Brain pericyte (primary cell): ENCODE measurements at places on chromosomes 7 and 10.

DNA sequence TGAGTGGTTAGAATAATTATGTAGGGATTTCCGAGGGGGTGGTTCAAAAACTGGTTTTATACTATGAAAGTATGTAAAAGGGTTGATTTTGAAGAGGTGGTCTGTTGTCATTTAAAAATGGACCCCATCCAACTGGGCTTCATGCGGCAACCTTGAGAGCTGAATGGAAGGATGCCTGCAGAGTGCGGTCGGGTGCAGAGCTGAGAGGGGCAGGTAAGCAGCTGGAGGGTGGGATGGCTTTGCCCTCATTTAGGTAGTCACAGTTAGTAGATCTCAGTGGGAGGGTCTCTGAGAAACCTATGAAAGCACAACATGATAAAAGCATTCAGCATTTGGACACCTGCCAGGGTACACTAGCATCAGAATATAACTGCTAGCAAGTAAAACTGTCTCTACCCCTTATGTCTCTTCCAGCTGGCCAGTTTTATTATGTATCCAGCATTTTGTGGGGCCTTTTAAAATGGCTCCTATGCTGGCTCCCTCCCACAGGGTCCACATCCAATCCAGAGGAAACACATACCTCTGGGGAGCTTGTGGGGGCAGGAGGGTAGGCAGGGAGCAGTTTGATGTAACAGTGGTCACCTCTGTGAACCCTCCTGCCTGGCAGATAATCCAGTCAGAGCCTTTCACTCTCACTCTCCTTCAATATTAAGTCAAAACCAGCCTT, 75.9 kb upstream of the MAGI2 start:
- DNase-seq: no peak

DNA sequence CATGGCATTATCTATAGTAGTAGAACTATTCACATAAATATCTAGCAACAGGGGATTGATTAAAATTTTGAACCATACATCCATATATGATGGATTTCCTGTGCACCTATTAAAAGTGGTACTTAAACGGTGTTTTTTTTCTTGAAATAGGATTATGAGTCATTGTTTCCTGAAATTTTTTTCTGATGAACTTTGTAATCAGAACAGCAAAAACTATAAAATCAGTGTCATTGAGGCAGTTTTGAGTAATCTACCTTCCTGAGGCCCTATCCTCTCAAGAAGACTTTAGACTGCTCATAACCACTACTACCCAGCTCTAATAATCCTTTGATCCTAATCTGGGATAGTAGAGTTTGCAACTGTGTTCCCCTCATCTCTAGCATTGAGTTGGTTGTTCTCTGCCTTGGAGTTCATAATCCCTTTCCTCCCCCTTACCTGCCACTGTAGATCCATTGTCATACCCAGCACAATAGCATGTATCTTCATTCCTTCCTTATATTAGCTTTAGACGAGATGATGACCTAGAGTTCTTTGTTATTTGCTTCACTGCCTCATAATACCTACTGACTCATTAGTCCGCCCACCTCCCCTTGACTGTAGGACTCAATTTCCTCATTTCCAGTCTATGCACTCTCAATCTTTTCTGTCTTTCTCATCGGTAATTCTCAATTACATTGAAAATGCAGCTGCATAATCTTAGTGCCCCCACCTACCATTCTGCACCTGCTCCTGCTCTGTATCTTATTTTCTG, 133.4 kb downstream of the LRRC4 start:
- DNase-seq: no peak

GRCh38 chr7:140230861-140231770, 54.3 kb upstream of the KDM7A start:
- no peak for DNase-seq

DNA sequence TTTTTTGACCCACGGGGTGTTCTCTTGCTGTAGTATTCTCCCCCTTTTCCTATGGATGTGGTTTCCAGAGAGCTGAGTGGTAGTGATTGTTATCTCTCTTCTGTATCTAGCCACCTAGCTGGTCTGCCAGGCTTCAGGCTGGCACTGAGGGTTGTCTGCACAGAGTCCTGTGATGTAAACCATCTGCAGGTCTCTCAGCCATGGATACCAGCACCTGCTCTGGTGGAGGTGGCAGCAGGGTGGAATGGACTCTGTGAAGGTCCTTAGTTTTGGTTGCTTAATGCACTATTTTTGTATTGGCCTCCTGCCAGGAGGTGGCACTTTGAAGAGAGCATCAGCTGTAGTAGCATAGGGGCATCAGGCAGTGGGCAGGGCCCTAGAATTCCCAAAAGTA, 851 bp downstream of the HYAL4 start:
- no peak for DNase-seq

DNA sequence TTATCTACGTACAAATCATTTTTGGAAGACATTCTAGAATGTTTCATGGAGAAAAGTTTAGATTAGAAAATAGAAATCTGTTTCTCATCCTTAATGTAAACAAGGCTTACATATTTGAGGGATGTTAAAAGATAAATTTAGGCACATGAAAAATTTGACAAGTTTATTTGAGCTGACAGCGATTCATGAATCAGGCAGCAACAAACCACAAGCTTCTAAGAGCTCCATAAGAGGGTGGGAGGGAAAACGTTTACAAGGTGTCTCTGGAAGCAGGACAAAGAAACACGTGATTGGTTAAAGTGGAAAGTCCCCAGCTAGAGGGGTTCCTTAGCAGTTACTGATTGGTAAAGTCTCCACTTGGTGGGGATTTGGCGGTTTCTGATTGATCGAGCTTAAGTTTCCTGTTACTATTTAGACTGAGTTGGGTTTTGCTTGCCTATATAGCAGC, 228.9 kb upstream of the PITRM1 start:
- no peak for DNase-seq

- DNase-seq: no peak
These were observed 31.3 kb downstream of the THNSL1 start for GRCh38 chr10:25047591-25048301.

- DNase-seq: no peak
These were observed 20.5 kb upstream of the GPR26 start for GRCh38 chr10:123645615-123646014.

DNA sequence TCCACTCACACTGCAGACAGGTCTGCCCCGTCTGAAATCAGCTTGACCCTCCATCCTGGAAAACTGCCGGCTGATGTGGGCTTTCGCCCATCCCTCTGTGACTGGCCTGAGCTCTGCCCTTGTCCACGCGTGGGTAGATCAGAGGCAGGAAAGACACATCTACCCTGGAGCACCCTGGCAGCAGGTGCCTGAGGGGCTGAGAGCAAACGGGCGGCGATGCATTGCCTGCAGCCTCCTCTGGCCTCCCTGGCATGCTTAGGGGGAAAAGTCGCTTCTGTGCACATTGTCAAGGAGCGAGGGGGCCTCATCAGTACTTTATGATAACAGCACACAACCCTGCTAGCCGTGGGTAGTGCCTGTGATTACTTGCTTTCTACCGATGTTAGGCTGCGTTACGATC, 109.4 kb downstream of the ADARB2 start:
- DNase-seq: no peak

- no peak for DNase-seq
These were observed 13.1 kb downstream of the UBE3C start for GRCh38 chr7:157151626-157152339.

DNA sequence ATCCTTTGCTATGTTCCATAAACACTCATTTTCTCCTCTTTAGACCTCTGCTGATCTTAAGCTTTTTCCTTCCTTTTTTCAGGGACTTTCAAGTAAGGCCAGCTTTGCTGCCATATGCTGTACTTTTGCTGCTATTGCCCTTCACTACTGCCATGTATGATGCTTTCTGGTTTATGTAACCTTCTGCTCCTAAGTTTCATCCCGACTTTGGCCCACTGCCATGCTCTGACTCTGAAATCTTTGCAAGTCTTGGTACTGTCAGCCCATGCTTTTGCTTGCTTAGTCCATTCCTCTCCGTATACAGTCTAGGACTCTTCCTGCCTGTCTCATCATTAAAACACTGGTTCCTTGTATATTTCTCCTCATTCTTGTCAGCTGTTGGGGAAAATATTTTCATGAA, 152.4 kb downstream of the RNF133 start:
- DNase-seq: no peak

DNA sequence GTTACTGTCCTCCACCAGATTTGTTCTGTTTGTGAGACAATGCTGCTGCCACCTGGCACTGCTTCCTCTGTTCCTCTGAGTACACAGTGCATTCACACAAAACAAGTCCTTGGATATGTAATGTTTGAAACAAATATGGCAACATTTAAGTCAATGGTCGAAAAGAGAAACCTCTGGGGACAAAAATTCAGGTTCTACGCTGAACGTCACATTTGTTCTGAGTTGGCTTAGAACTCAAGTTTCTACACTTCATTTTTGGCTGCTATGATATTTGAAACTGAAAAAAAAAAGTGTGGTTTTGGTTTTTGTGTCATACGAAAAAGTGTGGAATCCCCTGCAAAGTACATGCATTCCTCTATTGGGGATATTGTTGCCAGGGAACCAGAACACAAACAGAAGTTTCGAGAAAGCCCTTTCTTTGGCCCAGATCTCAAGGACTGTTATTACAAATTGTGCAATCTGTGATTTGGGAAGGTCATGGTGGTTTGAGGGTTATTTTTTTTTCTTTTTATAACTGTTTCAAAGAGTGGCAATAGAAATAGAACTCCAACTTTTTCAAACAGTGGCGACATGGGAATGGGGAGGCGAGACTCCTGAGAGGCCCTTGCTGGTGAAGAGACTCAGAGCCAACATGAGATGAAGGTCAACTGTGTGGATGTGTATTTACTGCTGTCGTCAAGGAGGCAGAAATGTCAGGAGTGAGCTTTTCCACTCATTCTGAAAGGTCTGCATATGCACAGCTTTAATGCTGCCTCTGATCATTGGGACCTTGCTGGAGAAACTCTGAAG, 127.5 kb downstream of the CUBN start:
- DNase-seq: no peak

DNA sequence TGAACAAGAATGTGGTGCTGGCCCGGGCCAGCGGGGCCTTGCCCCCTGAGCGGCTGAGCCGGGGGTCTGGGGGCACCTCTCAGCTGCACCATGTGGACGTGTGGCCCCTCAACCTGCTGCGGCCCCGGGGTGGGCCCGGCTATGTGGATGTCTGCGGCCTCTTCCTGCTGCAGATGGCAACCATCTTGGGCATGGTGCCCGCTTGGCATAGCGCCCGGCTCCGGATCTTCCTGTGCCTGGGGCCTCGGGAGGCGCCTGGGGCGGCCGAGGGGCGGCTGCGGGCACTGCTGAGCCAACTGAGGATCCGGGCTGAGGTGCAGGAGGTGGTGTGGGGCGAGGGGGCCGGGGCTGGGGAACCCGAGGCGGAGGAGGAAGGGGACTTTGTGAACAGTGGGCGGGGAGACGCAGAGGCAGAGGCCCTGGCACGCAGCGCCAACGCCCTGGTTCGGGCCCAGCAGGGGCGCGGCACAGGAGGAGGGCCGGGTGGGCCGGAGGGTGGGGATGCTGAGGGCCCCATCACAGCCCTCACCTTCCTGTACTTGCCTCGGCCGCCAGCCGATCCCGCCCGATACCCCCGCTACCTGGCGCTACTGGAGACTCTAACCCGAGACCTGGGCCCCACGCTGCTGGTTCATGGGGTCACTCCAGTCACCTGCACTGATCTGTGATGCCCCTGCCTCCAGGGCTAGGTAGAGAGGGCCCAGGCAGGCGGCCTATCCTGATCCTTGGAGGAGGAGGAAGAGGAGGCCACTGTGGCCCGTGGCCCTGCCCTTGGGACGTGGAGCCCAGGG, 1.1 kb upstream of the TRIP6 start:
- DNase-seq: no peak

DNA sequence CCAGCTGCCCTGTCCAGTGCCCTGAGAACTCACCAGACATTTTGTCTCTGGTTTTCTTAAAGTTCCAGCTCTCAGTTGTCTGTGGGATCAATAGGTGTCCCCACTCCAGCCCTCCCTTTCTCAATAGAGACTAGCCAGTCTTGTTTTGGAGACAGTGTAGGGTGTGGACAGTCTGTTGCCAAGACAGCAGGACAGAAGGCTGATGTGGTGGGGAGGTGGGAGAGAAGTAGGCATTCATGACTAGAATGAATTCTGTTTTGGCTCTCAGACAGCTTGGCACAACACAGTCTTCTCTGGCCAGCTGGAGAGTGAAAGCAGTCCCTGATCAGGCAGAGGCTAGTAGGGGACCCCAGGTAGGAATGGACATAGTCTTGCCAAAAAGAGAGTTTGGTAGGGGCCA, 467.0 kb upstream of the PODXL start:
- DNase-seq: no peak

DNA sequence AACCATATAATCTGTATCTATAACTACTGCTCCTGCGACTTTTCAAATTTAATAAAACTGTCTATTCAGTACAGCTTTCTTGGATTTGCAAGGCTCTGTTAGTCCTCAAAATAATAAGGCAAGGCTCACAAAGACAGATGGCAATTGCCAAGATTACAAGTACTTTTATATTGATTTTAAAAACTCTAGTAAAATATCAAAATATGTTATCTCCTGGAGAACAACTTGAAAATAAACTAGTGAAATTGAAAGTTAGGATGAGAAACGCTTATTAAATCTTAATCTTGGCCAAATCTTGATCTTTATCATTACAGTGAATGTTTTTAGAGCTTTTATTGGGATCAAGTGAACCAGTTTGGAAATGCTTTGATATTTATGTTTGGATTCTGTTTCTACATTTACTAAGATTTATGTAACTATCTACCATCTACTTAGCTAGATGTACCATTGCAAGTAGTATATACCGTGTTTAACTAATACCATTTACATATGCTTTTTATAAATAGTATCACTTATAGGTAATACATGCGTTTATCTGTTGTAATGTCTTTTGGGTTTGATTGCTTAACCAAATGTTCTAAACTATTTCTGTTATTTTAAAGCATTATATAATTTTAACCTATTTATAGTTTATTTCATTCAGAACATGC, 70.0 kb downstream of the CABCOCO1 start:
- no peak for DNase-seq

DNA sequence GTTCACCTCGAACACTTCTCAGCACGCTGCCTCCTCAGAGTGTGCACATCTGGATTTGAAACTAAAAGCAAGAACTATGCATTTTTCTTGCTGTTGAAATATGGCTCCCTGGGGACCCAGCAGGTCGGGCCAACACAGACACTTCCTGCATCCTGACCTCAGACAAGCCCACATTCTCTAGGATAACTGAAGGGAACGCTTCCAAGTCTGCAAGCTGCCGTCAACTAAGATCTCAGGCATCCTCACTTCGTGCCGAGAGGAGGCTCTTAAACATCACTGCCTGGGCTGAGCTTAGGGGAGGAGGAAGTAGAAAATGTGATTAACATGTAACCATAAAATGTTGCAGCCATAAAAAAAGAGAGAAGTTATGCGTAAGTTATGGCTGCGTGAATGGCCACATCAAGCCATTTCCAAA, 65.5 kb downstream of the PYROXD2 start:
- DNase-seq: peak; percentile 88

DNA sequence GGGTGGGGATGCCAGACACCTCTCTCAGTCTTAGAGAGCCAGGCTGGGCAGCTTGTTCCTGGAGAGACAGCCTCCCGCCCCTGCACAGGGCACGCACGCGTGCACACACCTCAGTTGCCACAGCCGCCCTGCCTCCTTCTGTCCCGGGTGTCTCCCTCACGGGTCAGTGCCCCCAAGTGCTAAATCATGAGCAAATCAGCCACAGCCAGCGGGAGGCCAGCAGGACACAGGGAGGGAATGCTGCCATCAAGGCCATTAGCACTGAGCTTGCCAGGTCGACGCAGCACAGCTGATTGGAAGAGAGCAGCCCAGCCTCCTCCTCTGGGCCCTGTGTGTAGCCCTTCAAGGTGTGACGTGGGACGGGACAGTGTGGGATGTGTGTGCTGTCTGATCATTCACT, 130.4 kb downstream of the CDH23 start:
- DNase-seq: no peak

- DNase-seq: no peak
These were observed 53.7 kb downstream of the CCDC6 start for GRCh38 chr10:59852670-59853069.
